ENCODE measurements at places on chromosomes 11 and 22. TPM values are rescaled to one million over a fixed set of nuclear protein-coding genes. Genes with fewer than 3 reads are reported as not detected.

Gene ESAM
- 0.71 TPM for total RNA-seq

Gene DUSP8
- total RNA-seq, result 5.4 TPM

GRCh38 chr11:87307101-87307500, 269.4 kb downstream of the TMEM135 start:
- no peaks in the 10 kb centered on the region for H3K27me3 ChIP-seq
- H3K27ac ChIP-seq, result no peak overlapping the region
- H3K36me3 ChIP-seq, result peaks cover 20% of the 10 kb centered on the region
- no peak overlapping the region for H3K4me3 ChIP-seq
- H3K4me1 ChIP-seq, result peaks cover 1% of the 10 kb centered on the region

GRCh38 chr11:118903204-118904015, 19.7 kb downstream of the CXCR5 start:
- H3K36me3 ChIP-seq, result peaks cover 23% of the 10 kb centered on the region
- no peak for DNase-seq
- H3K4me3 ChIP-seq, result no peak overlapping the region

GRCh38 chr22:36862251-36863242, 1.7 kb downstream of the NCF4 start:
- H3K27me3 ChIP-seq, result peaks cover 22% of the 10 kb centered on the region
- H3K4me3 ChIP-seq, result no peak overlapping the region
- no peaks in the 10 kb centered on the region for H3K4me1 ChIP-seq
- H3K27ac ChIP-seq, result no peak overlapping the region
- no peak for DNase-seq

GRCh38 chr11:66659763-66660162, 17.9 kb downstream of the RBM4B start:
- DNase-seq, result no peak
- peaks cover 16% of the 10 kb centered on the region for H3K36me3 ChIP-seq
- no peaks in the 10 kb centered on the region for H3K4me1 ChIP-seq
- no peak overlapping the region for H3K27ac ChIP-seq
- H3K4me3 ChIP-seq, result no peak overlapping the region

DNA sequence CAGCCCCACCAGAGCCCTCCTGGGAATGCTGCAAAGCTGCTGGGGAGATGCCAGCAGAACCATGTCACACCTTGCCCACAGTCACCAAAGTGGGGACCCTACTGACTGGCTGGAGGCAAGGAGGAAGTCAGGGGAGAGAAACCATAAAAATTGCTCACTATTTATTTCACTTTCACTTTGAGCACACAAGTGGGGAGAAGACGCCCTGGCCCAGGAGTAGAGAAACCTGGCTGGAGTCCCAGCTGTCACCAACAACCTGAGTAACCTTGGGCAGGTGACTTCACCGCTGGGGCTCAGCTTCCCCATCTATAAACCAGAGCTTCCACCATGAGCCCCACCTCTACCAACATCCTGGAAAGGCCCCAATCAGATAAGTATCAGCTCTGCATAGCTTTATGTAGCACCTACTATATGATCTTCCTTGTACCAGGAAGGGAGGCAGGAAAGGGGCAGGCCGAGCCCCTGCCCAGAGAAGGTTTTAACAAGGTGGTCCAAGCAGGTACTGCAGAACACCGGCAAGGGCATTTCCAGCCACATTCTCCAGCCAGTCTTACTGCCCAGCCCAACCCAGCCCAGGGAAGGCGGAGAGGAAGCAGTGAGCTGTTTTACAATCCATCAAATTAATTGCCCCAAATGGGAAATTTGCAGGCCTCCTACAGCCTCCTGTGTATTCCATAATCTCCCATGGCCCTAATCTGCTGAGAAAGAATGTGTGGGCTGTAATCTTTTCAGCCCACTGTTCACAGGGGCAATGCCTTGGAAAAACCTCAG, 27.6 kb downstream of the PLEKHA7 start:
- H3K4me1 ChIP-seq, result peaks cover 57% of the 10 kb centered on the region
- H3K4me3 ChIP-seq, result no peak overlapping the region
- H3K36me3 ChIP-seq, result peaks cover 4% of the 10 kb centered on the region
- peak overlapping the region; percentile 44 for H3K27ac ChIP-seq
- no peak for DNase-seq

- no peak for DNase-seq
- H3K36me3 ChIP-seq, result peaks cover 21% of the 10 kb centered on the region
- H3K27ac ChIP-seq, result no peak overlapping the region
- peaks cover 9% of the 10 kb centered on the region for H3K4me1 ChIP-seq
- H3K27me3 ChIP-seq, result no peaks in the 10 kb centered on the region
Measured at GRCh38 chr11:47496808-47497207, 47.9 kb upstream of the RAPSN start.

DNA sequence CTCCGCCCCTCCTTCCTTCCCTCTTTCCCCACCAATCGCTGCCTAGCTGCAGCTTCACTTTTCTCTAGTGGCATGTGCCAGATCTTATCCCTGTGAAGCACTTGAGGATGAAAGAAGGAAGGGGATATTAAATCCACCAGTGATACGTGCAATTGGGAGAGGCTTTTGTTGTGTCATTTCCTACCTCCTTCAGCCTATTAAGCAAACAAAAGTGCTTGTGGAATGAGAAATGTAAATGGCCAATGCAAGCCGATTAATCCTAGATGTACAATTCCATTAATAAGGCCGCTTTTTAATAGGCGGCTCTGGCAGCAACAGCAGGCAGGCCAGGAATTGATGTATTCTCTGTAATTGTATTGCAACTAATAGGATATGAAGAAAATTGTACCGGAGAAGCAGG, 23.3 kb downstream of the NTM start:
- H3K36me3 ChIP-seq, result no peaks in the 10 kb centered on the region
- H3K27me3 ChIP-seq, result no peaks in the 10 kb centered on the region
- DNase-seq, result no peak
- H3K27ac ChIP-seq, result no peak overlapping the region
- H3K4me3 ChIP-seq, result no peak overlapping the region
